ENCODE measurements at places on chromosomes 13 and 19.

DNA sequence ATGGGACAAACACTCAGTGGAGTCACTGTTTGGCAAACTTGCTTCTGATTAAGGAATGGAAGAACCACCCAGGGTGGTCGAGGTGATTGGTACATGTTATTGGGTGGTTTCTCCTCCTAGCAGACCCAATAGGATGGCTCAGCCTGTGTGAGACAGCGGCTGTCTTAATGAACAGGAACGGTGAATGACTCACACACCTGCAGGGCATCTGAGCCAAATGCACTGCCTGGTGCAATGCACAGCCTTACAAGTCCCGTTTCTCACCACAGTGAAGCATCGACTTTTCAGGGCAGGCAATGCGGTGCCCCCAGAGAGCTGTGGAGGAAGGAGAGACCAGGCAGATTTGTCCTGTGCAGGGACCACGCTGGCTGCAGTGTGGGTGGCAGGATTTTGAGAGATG, 238.5 kb downstream of the FGF9 start:
- no peak for DNase-seq

DNA sequence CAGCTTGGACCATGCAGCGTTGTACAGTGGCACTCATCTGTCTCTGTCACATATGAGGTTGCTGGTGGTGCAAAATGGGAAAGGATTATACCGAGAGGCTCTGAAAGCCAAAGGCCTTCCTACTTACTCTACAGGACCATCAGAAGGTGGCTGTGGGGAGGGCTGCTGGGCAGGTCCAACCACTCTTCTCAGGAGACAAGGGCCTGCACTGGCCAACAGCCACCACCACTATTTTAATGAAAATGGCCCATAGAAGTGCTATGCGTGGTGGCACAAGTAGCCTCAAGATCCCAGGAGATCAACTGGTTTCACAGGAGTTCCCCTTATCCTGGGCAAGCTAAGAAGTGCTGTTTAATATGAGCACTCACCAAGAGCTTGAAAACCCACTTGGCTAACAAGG, 52.3 kb downstream of the MRPL57 start:
- no peak for DNase-seq

DNA sequence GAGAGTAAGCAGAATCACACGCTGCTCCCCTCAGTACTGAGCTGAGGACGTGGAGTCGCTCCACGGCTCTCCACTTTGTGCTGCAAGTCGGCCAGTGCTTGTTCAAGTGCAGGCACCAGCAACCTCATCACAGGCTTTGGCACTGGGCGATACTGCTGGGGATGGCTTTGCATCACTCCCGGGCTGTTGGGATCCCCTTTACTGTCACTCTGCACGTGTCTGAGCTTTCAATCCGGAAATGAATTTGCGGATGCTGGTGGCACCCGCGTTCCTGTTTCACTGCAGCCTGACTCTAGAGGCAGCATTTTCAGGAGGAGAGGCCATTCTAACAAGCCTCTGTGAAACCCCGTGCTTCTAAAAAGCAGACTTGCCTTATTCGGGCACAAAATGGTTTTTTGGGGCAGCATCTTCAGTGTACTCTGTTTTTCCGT, 19.1 kb downstream of the SMARCA4 start:
- peak; percentile 56 for DNase-seq

- DNase-seq, result no peak
Observed at GRCh38 chr19:43760941-43761340, 6.2 kb upstream of the SMG9 start.

- DNase-seq, result peak; percentile 100
Observed at GRCh38 chr19:1249298-1249989, 1.1 kb downstream of the MIDN start.

DNA sequence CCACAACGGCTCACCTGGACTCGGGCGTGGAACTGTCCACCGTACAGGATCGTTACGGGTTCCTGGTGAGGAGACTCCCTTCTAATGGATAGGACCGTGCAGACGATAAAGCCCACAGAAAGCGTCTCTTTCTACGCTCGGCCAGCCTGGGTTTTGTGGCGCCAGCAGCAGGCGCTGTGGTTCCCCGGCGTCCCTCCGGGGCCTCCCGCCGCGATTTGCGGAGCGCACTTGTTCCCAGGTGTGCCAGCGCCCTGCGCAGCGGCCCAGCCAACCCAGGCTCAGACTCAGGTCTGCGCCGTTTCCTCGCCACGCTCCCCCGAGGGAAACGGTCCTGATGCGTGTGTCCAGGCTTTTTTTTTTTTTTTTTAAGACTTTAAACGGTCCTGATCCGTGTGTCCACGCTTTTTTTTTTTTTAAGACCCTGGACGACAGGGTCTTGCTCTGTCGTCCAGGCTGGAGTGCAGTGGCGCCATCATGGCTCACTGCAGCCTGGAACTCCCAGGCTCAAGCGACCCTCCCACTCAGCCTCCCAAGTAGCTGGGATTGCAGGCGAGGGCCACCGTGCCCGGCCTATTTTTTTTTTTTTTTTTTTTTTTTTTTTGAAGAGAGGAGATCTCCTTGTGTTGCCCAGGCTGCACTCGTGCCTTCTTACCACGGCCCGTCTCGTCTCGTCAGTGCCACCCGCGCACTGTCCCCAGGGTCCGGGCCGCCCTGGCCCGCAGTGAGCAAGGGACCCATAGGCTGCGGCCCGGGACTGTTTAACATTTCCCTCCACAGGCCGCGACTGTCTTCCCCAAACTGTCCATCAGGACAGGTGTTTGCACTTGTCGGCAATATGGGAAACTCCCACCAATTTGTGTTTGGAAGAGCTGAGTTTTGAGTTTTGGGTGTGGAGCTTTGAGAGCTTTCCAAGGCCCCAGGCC, 23.8 kb downstream of the GJA3 start:
- no peak for DNase-seq

DNA sequence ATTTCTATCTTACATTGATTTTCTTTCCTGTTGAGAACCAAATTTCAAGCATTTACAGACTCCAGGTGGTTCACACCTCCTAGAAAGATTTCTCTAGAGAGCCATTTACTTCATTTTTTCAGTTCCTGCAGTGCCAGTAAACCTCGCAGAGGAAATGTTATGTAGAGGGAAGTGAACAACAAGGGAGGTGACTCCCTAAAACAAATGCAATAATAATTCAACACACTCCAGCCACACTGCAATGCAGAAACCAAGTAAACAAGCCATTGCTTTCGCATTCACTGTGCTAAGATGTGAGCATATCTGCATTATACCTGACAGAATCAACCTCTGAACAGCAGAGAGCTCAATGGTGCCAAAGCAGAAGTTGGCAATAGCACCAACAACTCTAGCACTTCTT, 215.1 kb downstream of the RBM26 start:
- DNase-seq, result no peak

DNA sequence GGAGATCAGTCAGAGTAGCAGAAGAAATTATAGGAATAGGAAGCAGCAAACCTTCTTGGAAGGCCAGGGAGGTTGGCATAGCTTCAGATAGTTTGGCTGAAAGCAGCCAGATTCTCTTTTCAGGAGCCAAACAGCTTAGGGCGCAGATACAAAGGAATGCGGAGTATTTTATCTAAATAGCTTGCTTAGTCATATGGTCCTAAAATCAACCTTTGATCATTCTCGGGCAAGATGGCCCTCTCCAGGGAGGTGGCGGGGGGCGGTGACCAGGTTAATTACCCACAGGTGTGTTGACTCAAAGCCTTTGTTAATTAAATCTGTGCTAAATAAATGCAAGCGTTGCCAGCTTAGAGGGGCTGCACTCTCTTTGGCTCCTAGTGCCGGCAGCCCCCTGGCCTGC, 12.5 kb upstream of the NCR1 start:
- no peak for DNase-seq

DNA sequence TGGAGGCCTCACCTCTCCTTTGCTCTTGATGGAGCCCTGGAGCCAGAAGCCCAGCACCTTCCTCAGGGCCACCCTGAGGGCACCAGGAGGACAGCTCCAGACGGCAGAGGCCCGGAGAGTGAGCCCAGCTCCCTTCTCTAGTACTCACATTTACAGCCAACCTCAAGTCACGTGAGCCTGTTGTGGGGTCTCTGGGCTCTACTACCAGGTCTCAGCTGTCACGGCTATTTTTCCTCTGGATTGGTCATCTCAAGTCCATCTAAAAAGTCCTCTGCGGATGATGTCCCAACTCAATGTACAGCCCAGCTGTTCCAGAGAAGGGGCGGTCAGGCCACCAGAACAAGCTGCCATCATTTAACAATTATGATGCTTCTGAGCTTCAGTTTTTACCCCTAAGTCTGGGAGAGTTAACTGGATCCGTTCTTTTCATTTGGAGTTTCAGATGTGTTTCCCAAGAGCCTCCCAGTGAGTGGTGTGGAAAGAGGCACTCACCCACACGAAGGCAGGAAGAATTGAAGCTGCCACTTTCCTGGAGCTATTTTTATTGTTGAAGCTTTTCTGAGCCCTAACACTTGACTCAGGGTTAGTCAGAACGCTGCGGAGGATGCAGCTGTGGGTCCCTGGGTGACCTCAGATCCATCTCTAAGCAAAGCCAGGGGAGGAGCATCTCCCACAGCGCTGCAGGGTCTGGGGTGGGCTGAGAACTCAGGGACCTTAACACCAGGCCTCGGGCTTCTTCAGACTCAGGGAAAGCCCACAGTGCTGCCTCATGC, 143.5 kb upstream of the UBL3 start:
- DNase-seq, result peak; percentile 91

GRCh38 chr13:47503475-47503874, 497.6 kb downstream of the SUCLA2 start:
- DNase-seq, result no peak
